GM12891 (cell line): ENCODE measurements at places on chromosomes 3 and 15.

GRCh38 chr3:143171141-143171980, 51.8 kb downstream of the CHST2 start:
- no peak for DNase-seq

- no peak for DNase-seq
These were observed 23.0 kb upstream of the POLR2M start for GRCh38 chr15:57683481-57683880.

DNA sequence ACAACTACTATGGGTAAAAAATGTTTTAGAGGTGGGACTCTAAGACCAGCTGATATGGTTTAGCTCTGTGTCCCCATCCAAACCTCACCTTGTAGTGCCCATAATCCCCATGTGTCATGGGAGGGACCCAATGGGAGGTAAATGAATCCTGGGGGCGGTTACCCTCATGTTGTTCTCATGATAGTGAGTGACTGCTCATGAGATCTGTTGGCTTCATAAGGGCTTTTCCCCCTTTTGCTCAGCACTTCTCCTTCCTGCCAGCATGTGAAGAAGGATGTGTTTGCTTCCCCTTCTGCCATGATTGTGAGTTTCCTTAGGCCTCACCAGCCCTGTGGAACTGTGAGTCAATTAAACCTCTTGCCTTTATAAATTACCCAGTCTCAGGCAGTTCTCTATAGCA, 45.7 kb downstream of the FAM98B start:
- no peak for DNase-seq

- no peak for DNase-seq
These were observed 1.7 kb upstream of the CFAP91 start for GRCh38 chr3:119700920-119701734.

DNA sequence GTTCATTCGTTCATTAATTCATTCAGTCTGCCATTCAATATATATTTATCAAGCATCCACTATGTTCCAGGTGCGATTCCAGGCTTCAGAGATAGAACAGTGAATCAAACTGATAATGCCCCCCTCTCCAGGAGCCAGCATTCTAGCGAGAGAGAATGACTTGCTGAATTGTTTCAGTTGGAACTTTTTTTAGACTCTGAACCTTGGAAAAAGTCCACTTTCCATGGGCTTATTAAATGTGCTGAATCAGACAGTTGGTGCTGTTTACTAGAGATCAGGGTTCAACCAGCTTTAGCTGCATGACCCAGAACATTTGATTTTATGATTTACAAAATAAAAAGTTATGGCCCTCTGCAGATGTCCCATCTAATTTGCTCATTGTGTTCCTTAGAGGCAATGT, 213.2 kb downstream of the THSD4 start:
- DNase-seq = no peak

GRCh38 chr3:172132159-172132586, 92.8 kb downstream of the FNDC3B start:
- DNase-seq = no peak

- DNase-seq = no peak
These were observed 252.3 kb upstream of the ARRDC4 start for GRCh38 chr15:97708252-97708651.

- DNase-seq = no peak
These were observed 64.2 kb downstream of the B3GNT5 start for GRCh38 chr3:183317271-183317670.

- DNase-seq = no peak
These were observed 17.5 kb downstream of the SHC4 start for GRCh38 chr15:48946074-48946839.

GRCh38 chr3:52568069-52568468, 31.7 kb downstream of the UQCC5 start:
- no peak for DNase-seq

GRCh38 chr3:150547045-150547741, 606 bp downstream of the EIF2A start:
- DNase-seq = no peak

DNA sequence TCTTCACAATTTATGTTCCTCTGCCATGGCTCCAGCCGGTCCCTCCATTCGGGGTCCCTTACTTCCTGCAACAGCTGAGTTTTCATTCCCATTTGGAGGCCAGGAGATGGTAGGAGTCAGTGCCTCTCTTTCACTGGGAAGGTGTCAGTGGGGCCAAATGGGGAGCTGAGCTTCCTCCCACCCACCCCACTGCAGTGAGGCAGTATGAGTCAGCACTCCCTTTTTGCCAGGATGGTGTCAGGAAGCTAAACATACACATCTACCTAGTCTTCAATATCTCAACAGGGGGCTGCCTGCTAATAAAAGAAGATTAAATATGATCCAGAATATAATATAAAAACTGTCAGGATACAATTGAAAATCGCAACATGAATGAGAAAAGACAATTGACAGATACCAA, 12.7 kb upstream of the ACTC1 start:
- no peak for DNase-seq

DNA sequence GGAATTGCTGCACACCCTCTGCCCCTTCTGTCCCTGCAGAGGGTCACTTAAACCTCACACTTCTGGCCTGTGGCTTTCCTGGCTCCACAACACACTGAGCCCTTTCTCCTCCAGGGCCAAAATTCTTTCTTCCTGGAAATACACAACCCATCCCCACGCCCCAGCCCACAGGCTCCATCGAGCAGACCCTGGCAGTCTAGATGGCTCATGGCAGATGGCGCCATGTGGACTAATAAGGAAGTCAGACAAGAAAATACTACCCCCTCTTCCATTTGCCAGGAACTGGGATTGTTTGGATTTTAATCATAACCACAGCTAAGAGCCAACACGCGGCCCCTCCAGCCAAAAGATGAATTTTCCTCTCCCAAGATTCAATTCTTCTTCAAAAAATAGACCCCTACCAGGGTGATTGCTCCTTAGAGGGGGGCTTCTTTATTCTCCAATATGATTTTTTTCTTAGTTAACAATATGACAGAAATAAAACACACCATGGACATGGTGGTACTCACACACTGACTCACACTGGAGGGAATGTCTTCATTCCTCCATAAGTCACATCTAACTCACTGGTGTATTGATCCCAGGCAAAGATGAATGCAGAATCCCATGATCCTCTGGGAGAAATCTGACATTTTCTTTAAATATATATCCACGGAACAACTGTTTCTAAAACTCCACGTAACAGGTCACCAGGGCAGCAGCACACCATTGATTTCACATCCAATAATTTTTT, 111.5 kb downstream of the NTRK3 start:
- no peak for DNase-seq

GRCh38 chr15:67559158-67559557, 16.7 kb downstream of the MAP2K5 start:
- no peak for DNase-seq

GRCh38 chr3:64792445-64792844, 104.6 kb upstream of the ADAMTS9 start:
- no peak for DNase-seq

DNA sequence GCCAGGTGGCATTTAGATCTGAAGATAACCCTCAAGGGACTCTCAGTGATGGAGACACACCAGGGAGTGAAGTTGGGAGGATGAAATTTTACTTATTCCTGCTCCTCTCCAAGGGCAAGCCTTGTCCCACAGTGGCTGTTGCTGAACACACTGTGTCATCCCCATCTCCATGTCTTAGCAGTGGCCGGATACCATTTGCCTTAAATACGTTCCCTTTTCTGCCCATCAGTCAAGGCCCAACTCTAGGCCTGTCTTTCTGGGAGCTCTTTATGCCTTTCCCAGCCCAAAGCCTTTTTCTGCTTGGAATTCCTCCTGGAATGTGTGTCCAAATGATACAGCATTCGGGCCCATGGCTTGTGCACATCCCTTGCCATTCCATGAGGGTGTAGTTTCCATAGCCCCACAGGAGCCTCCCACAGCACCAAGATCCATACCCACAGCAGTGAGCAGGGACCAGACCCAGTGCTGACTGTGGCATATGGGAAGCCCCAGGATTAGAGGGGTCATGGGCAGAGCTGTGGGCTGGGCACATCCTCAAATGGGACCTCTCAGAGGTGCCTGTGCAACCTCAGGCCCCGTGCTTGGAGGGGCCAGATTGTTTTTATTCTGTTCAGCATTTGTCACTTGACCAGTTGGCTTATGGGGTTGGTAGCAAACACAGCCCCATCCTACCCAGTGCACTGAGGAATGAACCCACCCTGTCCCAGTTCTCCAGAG, 63.7 kb upstream of the PRR23C start:
- no peak for DNase-seq

DNA sequence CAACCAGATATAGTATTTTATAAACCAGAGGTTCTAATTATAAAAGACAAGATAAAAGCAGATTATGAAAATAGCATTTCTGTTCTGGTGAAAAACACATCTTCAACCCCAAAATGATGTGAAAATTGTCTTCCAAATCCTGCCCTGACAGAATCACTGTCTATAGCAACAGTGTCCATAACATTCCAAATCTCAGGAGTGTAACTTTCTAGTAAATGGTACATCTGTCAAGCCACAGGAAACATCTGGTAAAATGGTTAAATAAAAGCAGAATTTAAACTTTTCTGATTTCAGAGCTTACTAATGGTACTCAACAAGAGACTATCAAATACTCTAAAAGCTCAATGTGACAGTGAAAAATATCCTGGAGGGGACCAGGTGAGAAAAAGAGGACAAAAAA, 60.5 kb downstream of the VGLL4 start:
- no peak for DNase-seq

- DNase-seq = no peak
These were observed 569.0 kb downstream of the TUSC7 start for GRCh38 chr3:117278424-117279190.

- no peak for DNase-seq
These were observed 17.2 kb downstream of the CPN2 start for GRCh38 chr3:194333981-194334320.

- DNase-seq = no peak
These were observed 14.8 kb downstream of the DOCK3 start for GRCh38 chr3:50689558-50689957.

GRCh38 chr3:122247825-122248185, 64.3 kb downstream of the CASR start:
- no peak for DNase-seq

GRCh38 chr15:73052653-73053397, 562 bp downstream of the NEO1 start:
- no peak for DNase-seq

DNA sequence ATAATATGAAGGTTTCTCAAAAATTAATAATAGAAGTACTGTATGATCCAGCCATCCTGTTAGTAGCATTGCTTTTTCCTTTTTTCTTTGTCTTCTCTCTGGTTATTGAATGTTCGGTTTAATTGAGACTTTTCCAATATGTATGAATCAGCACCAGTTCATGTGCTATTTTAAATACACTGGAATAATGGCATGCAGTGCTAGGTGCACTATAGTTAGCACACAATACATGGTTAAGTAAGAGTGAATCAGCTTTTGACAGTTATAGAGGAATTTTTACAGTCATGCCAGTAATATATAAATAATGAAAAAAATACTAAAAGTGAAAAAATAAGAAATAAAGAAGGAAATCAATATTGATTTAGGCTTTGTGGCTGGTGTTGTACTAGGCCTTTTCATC, 113.8 kb upstream of the STRIT1 start:
- DNase-seq = no peak

DNA sequence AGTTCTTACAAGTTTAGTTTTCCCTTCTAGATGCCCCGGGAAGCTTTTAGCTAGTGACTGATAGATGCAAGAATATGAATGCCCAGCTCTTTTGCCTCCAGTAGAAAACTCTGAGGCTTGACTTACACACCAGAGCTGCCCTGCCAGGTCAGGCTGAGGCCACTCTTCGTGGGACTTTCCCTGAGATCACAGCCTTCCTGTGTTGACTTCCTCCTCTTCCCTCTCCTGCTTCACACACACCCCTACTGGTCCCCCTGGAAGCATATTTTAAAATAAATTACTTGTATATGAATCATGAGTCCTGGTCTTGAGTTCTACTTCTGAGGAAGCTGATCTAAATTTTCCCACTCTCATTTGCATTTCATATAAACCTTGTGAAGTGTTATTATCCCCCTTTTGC, 413.7 kb downstream of the PDCD6IP start:
- no peak for DNase-seq

- DNase-seq = no peak
These were observed 895 bp downstream of the HYKK start for GRCh38 chr15:78508272-78508671.

DNA sequence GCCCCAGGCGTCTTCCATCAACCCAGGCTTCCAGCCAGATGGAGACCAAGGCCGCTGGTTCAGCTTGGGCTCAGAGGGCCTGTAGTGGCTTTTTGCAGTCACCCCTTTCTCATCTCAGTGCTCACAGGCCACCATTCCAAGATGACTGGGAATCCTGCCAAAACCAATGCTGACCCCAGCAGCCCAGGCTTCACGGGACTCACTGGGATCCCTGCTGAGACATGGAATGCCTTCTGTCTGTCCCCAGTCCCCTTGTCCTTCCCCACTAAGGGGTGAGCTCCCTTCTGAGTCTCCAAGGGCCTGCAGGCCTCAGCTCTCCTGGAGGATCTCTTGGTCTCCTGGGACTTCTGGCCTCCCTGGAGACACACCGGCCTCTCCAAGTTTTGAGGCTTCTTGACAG, 77.4 kb upstream of the SEC13 start:
- no peak for DNase-seq

- DNase-seq = no peak
These were observed 1050.3 kb downstream of the OTOL1 start for GRCh38 chr3:162546910-162547309.

DNA sequence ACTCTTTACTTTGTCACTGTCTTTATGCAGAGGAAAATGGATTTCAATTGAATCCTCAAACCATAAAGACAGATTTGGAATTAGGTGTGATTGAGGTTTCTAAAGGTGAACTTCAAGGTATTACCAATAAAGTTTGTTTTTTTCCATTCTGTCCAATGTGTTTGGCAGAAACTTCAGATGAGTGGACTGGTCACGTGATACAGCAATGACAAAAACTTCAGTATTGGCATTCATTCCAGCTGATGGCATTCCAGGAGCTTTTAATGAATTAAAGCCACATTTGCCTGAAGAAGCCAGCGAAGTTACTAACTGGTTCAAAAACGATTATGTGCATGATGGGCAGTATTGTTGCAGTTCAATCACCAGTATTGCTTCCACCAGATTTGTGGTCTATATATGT, 4.5 kb upstream of the MASP1 start:
- DNase-seq = no peak

- DNase-seq = no peak
These were observed 62.5 kb downstream of the FBXL2 start for GRCh38 chr3:33339758-33340157.

- DNase-seq = no peak
These were observed 631 bp downstream of the CYP1A1 start for GRCh38 chr15:74724570-74725224.

GRCh38 chr15:90667073-90667754, 49.9 kb upstream of the BLM start:
- DNase-seq = no peak
